ENCODE measurements at places on chromosomes 4 and X.

- DNase-seq = no peak
Measured at GRCh38 chr4:39044956-39045826, 13.0 kb upstream of the TMEM156 start.

DNA sequence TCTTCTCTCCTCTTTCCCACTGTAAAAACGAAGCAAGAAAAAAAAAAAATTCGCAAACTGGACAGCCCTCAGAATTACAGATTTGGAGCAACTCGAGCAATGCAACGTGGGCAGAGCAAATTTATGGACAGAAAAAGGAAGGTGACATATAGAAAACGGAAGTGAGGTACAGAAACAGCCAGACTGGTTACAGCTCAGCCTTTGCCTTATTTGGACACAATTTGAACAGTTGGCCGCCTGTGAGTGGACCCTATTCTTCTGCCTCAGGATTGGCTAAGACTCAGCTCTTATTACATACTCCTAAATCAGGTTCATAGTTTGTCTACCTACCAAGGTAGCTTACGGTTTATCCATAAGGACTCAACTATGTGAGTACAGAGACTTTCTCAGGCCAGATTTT lies 98.8 kb downstream of the SOWAHB start:
- no peak for DNase-seq

DNA sequence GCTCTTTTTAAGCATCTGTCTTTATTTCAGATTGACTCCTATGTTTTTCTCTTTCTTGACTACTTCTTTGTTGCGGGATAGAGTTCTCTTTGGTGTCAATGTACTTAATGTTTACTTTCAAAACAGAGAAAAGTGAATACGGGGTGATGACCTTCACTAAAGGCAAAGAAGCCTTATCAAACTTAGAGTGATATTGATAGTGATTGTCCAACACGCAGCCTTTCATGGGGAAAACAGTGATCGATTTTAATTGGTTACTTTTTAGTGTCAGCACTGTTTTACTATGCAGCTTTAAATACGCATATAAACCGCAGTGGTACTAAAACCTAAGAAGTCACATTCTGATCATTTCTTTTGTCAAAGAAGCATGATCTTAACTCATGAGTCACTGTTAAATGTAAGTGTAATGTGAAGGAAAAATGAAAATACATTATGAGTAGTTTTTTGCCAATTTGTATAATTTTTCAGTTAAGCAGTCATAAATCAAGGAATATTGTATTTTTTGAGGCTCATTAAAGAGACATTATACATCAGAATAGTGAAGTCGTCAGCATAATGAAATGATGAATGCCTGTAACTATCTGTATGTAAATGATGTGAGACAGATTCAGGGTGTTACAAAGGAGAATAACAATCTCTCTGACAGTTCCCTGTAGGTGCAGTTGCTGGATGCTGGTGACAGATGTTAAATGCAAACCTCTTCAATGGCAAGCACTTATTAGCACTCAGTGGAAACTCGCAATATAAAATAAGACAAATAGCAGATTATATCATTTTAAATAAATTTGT lies 2082.8 kb upstream of the TENM3 start:
- DNase-seq = no peak

DNA sequence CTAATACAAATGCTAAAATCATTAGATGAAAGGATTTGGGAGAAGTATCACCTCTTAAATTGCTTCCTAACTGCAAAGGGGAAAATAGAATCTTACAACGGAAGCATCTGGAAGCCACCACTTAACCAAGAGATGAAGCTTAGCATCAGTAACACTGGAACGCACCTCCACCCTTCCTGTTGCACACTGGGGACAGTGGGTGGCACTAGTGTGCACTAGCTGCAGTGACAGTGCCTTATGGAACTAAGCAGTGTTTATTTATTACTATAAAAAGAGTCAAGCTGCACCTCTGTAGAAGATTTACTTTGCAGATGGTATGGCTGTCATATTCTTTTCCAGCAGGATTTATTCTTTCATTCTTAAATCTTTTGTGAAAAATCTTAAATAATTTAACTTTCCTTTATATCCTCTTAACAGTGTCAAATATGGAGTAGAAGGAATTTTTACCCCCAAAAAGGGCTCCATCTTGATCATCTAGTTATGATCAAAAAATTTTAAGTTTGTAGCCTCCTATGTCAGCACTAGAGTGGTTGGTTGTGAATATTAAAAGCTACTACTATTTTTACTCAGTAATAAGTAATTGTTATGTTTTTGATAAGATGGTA lies 76.7 kb downstream of the SCD5 start:
- no peak for DNase-seq

DNA sequence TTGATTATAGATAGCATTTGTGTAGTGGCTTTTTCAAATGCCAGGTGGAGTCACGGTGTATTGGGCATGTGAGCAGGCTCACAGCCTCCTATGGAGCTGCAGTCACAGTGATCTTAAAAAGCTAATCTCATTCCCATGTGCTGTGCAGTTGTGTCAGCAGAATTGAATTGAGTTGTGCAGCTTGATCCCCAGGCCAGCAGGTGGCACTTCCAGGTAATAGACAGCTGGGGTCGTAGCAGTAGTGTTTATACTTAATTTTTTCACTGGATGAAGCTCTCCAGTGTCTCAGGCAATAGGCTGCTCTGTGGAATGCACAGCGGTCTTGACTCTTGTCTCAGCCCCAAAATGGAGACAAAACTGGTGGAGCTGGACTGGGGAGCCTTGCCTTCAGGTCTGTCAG lies 1028.1 kb downstream of the SH3BGRL start:
- DNase-seq = no peak

Measured in astrocyte of the cerebellum (primary cell).